ENCODE measurements at places on chromosomes 5 and 9.

DNA sequence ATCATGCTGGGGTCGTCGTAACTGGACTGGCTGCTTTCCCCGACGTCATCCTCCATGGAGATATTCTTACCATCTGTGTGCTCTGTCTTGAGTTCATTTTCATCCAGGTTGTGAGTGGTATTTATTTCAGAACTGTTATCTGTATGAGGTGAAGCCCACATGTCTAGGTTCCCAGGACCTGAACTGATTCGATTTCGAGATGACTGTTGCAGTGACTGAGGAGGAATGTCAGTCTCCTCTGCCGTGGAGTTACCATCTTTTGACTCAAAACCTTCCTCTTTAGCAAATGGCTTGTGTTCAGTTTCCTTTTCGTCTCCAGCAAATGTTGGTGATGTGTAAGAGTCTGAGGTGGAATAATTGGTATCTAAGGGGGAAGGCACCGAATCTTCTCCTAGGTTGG lies 55.2 kb upstream of the PCA3 start:
- no peak for DNase-seq

DNA sequence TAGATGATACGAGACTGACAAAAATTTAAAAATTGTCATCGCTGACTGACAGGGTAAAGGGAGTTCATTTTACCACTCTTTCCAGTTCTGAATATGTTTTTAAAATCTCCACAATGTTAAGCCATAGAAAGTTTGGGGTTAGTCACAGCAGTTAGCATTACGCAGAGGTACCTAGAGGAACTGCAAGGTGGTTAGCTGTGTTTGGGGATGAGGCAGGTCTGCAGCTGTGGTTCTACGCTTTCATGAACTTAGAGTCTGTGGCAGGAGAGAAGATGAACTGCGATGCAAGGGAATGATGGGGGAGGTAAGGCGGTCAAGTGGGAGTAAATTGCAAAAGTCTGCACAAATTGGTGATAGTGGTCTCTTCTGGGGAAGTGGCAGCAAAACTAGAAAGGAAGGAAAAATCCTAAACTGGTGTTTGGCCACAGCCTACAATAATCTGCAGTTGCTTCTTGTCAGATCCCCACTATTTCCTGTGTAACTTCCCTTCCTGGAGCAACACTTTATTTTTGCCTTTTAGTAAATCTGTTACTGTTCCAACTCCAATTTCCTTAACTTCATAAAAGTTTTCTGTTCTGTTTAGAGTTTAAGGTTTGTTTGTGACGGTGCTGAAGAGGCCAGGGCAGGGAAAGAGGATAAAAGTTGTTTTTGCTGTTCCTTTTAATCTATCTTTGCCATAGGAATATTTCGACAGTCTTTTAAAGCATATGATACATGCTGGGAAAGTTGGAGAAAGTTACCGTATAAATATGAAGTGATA lies 38.6 kb upstream of the SNX2 start:
- no peak for DNase-seq

GRCh38 chr5:29796013-29796412 lies 1397.5 kb upstream of the CDH6 start:
- no peak for DNase-seq

DNA sequence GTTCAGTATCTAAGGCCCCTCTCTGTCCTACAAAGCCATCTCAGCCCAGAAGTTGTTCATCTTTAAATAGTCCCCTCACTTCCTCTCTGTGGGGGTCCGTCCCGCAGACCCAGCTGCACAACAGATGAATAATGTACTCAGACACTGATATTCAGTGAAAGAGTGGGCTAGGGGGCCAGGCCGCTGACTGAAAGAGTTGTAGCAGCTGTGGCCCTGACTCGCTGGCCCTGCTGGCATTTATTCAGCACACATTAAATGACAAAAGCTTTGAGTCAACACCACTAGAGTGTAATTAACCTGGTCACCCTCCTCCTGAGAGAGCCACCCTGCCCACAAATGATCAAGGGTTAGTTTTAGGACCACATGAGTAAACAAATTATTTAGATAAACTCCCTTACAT lies 76.3 kb downstream of the MED10 start:
- DNase-seq = no peak

- DNase-seq = no peak
These were observed 6.1 kb upstream of the ZNF79 start for GRCh38 chr9:127418037-127418471.

- DNase-seq = no peak
These were observed 160.2 kb upstream of the CDH6 start for GRCh38 chr5:31033295-31033694.
